Calu3 (cell line): ENCODE measurements at places on chromosomes 16 and 17.

DNA sequence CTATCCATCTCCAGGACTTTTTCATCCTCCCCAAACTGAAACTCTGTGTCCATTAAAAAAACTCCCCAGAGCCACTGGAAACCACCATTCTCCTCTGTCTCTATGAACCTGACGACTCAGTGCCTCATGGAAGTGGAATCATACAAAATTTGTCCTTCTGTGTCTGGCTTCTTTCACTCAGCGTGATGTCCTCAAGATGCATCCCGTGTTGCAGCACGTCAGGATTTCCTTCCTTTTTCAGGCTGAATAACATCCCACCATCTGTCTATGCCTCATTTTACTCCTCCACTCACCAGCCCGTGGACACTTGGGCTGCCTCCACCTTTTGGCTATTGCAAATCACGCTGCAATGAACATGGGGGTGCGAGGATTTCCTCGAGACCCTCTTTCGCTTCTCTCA, 12.6 kb upstream of the ALDH3A1 start:
- H3K27me3 ChIP-seq: peaks cover 31% of the 10 kb centered on the region
- DNase-seq: no peak
- H3K4me1 ChIP-seq: no peaks in the 10 kb centered on the region
- no peaks in the 10 kb centered on the region for H3K36me3 ChIP-seq

DNA sequence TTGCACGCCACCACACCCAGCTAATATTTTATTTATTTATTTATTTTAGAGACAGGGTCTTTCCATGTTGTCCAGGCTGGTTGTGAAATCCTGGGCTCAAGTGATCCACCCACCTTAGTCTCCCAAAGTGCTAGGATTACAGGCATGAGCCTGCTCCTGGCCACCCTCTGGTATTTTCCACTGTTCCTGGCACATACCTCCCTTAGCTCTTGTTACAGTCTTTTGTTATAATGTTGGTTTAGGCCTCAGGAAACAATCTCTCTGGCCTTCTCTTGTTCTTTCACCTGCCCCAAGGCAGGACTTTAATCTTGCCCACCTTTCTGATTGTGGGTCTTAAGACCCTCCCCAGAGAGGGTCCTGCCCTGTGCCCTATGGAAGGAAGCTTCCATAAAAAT, 3.6 kb upstream of the CYTH1 start:
- DNase-seq: no peak
- peaks cover 41% of the 10 kb centered on the region for H3K36me3 ChIP-seq
- H3K27ac ChIP-seq: no peak overlapping the region
- no peaks in the 10 kb centered on the region for H3K4me1 ChIP-seq
- no peaks in the 10 kb centered on the region for H3K27me3 ChIP-seq
- H3K4me3 ChIP-seq: no peak overlapping the region

GRCh38 chr16:2190002-2190658, 6.3 kb downstream of the CASKIN1 start:
- no peak overlapping the region for H3K27ac ChIP-seq
- H3K4me3 ChIP-seq: no peak overlapping the region
- peaks cover 18% of the 10 kb centered on the region for H3K36me3 ChIP-seq
- H3K27me3 ChIP-seq: peaks cover 55% of the 10 kb centered on the region
- no peak for DNase-seq

DNA sequence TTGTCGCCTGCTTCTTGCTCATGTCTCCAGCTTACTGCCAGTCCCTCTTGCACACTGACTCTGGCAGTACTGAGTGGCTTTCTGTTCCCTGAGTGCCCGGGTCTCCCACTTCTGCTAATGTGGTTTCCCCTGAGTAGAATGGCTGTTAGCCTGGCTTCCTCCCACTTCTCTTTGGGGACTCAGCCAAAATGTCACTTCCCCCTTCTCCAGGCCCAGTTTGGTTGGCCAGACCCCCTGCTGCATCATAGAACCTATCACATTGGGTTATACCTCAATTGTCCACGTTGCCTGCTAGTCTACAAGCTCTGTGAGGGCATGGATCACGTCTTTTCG, 304.4 kb downstream of the HS3ST3B1 start:
- no peak overlapping the region for H3K4me3 ChIP-seq
- DNase-seq: no peak
- H3K27ac ChIP-seq: no peak overlapping the region
